Left cardiac atrium (tissue), 4 donors: ENCODE measurements at places on chromosomes 1 and 21.

GRCh38 chr1:231395076-231395997 lies 26.8 kb downstream of the EGLN1 start:
- DNase-seq, result no peak

GRCh38 chr1:60367532-60367931 lies 294.0 kb upstream of the C1orf87 start:
- no peak for DNase-seq

DNA sequence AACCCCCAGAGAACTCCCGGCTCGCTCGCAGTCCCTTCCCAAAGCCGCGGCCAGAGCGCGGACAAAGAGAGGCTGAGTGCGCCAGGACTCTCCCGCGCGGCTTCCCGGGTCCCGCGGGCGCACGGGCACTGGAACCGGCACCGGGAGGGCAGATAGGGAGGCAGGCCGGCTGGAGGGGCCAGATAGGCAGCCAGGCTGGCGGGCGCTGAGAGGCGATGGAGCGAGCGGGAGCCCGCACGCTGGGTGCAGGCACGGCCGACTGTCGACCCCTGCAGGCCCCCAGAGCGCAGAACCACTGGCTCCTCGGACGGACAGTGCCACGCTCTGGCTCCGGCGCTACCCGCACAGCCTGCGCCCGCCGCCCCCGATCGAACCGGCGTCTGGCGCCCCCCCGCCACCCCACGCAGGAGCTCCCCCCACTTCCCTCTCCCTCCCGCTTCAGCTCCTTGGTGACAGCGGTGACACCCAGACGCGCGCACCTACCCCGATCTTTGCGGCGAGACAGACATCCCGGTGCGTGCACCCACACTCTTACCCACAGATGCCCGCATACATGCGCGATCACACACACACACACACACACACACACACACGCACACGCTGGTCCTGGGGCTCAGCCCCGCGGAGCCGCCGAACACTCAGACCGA lies 534 bp downstream of the SLC6A9 start:
- DNase-seq, result peak; percentile 60

DNA sequence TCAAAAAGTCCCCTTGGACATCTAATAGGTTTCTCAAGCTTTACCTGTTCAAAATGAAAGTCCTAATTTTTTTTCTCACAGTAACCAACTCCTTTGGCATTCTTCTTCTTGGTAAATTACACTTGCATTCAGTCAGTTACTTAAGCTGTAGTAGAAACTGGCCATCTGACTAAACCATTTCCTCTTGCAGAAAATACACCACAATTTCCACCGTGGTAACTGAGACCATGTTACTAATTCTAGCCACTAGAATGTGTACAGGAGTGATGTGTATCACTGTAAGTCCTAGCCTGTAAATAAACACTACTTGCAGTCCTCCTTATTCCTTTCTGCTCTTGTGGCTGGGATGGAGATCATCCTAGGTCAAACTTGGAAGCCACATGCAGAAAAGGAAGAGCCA lies 965.4 kb upstream of the TMPRSS15 start:
- no peak for DNase-seq

DNA sequence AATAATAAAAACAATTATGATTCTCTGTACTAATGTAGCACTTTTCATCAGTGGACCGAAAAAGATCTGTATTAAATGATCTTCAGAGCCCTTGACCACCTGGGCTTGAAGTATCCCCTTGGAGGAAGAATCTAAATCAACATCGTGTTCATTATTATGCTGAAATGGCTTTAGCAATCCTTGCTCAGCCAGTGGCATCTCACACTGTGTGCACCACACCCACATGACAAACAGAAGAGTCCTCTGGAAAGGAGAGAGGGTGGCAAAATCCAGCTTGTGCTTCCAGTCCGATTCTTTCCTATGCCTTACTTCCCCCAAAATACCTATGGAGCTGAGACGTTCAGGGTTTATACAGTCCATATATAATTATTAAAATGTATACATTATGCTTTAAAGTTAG lies 318.5 kb upstream of the RUNX1 start:
- no peak for DNase-seq

DNA sequence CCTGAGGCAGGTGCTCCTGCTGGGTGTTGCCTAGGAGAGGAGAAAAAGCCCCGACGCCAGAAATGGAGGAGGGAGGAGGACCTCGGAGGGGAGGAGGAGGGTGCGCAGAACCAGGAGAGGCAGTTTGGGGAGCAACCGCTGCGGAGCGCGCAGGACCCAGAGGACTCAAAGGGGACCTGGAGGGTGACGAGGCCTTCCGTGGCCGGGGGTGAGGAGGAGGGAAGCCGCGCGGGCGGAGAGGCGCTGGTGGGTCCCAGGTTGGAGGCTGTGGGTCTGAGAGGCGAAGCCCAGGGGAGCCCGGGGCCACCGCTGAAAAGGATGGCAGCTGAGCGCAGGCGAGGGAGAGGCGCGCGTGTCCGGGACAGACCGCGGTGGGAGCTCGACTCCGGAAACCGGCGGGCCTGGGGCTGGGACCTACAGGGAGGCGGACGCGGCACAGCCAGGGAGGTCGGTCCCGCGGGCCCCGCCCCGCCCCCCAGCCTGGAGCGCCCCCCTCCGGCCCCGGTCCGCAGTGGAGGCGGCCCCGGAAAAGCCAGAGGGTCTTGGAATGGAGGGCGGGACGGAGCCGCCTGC lies 15.1 kb downstream of the RNF223 start:
- DNase-seq, result no peak

DNA sequence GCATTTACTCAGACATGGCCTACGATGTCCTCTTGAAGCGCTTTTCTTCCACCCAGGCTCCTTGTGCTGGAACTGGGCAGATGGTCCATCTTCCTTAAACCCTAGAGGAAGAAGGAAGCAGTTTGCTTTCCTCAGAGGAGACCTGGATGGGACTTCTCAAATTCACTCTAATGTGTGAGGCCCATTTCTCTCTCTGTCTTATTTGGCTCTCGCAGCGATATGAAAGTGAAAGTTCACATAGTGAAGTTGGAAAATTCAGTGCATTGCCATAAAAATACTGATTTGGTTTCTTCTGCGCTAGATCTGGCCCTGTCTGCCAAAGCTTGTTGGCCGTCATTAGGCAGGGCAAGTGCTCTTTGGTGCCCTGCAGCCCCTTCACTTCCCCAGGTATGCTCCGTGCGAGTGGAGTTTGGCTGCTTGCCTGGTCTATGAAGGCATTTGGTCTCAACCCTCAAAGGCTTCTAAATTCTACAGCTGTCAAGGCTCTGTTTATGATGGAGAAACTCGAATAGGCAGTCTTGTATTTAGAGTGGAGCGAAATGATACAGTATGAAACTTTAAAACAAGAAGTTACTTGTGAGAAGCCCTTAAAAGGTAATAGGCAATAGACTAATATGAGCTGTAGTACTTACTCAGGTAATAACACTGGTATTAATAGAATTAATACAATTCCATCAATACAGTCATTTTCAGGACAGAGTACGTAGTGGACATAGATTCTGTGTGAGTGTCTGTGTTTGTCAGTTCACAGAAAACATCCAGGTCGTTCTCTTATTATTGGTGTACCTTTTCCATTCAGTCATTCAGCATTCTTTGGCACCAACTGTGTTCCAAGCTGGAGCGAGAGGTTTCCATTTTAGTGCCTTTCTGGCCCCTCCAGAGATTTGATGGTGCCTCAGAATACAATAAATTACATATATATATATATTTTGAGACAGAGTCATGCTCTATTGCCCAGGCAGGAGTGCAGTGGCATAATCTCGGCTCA lies 20.5 kb downstream of the SZRD1 start:
- DNase-seq, result no peak

- DNase-seq, result no peak
These were observed 4.0 kb downstream of the HAO2 start for GRCh38 chr1:119372503-119373086.

DNA sequence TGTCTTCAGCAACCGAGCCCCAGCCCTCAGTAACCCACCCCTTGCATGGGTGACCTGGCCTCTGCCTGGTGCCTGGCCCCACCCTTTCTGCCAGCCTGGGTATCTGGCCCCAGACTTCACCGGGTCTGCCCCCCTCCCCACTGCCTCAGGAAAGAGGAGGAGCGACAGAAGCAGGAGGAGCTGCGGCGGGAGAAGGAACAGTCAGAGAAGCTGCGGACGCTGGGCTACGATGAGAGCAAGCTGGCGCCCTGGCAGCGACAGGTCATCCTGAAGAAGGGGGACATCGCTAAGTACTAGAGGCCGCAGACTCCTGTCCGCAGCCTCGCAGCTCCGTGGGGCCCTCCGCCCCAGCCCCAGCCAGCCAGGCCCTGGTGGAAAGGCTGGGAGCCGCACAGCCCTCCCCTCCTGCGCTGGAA lies 6.1 kb downstream of the TNFRSF25 start:
- no peak for DNase-seq

DNA sequence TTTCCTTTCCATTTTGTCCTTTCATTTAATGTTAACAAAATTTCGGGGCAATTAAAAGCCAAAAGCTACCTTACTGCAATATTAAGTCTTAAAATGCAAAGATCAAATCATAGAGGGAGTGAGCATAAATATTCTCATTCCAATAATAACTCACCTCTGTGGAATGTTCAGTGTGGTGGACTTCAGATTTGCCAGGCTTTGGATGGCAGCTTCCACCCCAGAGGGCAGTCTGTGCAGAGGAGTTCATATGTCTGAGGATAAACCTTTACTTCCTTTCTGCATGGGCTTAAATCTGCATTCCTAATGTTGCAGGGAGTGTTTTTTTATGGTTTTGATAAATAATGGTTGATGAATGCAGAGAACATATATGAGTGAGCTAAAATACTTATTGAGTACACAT lies 16.3 kb downstream of the KIAA0040 start:
- no peak for DNase-seq

GRCh38 chr21:32800056-32800455 lies 28.5 kb upstream of the PAXBP1 start:
- no peak for DNase-seq

GRCh38 chr1:195336812-195337211 lies 1271.4 kb downstream of the KCNT2 start:
- DNase-seq, result no peak

GRCh38 chr1:85734931-85735330 lies 26.7 kb upstream of the ZNHIT6 start:
- DNase-seq, result no peak

DNA sequence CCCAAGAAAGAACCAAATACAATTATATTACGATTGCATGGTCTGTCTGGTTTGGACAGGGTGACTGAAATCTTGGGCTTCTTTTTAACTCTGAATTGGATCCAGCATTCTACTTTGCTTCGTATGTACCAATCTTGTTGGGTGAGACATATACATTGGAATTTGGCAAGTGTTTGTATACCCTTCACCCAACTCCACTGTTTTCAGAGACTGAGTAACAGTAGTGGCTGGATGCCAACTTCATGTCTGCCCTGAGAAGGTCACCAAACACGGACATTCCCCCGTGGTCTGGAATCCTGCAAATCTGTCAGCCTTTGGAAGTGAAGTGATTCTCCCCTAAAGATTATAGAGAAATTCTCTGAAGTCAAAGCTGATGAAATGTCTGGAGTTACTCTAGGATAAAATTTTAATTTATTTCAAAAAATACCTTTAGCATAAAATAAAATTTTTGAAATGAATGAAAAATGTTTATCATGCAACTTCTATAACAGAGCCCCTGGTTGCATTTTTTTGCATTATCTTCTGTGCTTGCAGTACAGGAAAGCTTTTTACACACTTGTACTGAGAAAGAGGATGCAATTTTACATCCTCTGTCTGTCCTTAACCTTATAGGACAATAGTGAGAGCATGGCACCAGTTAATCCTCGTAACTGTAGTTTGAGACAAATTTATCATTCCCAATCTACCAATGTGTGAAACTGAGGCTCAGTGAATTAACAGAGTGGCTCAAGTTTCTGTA lies 201.8 kb downstream of the DISC1 start:
- DNase-seq, result no peak

DNA sequence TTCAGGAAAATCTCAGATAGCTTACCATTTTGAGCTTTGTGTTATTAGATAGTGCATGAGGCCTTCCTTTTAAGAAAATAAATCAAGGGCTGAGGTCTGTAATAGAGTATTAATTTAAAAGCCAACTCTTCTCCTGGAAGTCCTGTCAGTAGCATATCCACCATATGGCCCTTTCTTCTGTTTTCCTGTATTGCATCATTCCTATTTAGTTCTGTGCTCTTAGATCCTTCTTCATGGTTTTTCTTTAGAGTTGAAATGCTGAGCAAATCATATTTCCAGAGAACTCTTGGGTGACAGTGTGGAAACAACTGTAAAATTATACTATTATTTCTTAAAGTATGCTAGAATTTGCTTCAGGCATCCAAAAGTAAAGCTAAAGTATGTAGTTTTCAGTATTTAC lies 91.7 kb downstream of the TTC3 start:
- DNase-seq, result no peak

DNA sequence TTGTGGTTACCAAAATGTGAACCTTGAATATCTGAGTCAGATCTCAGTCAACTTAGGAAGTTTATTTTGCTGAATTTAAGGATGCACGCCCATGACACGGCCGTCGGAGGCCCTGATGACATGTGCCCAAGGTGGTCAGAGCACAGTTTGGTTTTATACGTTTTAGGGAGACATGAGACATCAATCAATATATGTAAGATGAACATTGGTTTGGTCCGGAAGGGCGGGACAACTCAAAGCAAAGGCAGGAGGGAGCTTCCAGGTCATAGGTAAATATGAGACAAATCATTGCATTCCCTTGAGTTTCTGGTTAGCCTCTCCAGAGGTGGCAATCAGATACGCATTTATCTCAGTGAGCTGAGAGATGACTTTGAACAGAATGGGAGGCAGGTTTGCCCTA lies 1.0 kb upstream of the PRMT2 start:
- no peak for DNase-seq

- DNase-seq, result no peak
These were observed 299.2 kb downstream of the SRGAP2C start for GRCh38 chr1:121483961-121484424.

DNA sequence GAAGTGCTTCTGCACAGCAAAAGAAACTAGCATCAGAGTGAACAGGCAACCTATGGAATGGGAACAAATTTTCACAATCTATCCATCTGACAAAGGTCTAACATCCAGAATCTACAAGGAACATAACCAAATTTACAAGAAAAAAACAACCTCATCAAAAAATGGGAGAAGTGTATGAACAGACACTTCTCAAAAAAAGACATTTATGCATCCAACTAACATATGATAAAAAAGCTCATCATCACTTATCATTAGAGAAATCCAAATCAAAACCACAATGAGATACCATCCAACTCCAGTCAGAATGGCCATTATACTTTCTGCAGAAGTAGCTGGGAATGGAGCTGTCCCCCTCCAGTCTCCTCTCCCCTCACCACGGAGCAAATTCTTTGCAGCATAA lies 2.9 kb upstream of the OR2M3 start:
- DNase-seq, result no peak

DNA sequence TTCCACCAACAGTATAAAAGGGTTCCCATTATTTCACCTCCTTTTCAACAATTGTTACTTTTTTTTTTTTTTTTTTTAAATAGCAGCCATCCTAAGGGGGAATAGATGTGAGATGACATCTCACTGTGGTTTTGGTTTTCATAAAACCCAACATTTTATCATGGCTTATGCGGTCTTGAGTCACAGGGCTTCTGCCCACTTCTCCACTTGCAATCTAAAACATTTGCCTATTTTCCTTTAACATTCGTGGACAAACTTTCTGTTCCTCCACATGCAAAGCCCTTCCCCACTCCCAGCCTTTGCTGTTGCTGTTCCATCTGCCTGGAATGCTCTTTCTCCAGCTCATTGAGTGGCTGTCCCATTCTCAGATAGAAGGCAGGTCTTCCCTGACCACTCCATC lies 239.7 kb upstream of the KCNK2 start:
- DNase-seq, result no peak
